ENCODE measurements at places on chromosomes 1 and 21. TPM values are rescaled to one million over a fixed set of nuclear protein-coding genes. Genes with fewer than 3 reads are reported as not detected.

GRCh38 chr1:24091971-24092482 is 19.9 kb downstream of the MYOM3 start:
- no peaks in the 10 kb centered on the region for H3K27me3 ChIP-seq
- no peaks in the 10 kb centered on the region for H3K4me1 ChIP-seq
- no peaks in the 10 kb centered on the region for H3K36me3 ChIP-seq
- H3K4me3 ChIP-seq: no peak overlapping the region
- no peak for DNase-seq

Gene PROK1
- total RNA-seq: 0.19 TPM

Gene VPS72
- total RNA-seq: 47.2 TPM

DNA sequence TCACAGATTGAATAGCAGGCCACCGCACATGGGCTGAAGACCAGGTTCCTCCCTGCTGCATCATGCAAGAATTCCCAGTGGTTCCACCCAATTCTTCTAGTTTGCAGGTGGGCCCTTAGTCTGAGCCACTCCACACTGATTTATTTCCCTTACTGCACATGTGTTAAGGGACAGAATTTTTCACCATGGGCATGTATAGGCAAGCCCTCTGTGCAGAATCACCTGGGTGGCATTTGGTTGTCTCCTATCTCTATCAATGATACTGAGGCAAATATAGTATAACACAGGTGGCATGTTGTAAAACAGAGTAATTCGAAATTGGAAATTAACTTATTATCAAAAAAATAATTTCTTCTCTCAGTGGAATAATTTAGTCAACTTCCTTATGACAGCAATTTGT is 1892.4 kb downstream of the NCAM2 start:
- DNase-seq: no peak
- no peaks in the 10 kb centered on the region for H3K27me3 ChIP-seq
- H3K36me3 ChIP-seq: no peaks in the 10 kb centered on the region
- no peak overlapping the region for H3K27ac ChIP-seq

Gene GBP6
- total RNA-seq: 0.61 TPM

DNA sequence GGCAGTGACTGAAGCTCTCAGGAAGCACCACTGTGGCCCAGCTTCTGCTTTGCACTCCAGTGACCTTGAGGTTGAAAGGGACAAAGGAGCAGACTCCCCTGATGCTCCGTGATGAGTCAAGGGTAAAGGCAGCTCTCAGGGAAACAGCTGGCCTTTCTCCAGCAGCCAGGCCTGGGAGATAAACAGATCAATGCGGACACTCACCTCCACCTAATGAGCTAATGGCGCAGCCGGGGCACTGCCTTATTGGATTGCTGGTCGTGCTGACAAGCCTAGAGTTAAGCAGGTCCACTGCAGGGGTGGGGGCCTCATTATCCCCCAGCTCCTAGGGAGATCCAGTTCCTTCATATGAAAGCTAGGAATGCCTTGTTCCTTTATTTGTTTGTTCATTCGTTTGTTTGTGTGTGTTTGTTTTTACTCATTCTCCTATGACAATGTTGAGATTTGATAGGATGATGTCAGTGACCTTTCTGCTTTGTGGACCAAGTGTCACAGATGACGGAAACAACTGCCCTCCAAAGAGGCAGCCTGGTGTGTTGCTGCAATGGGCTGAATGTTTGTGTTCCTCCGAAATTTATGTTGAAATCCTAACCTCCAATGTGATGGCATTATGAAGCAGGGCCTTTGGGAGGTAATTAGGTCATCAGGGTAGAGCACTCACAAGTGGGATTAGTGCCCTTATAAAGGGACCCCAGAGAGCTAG is 141.4 kb upstream of the BEND5 start:
- H3K27me3 ChIP-seq: no peaks in the 10 kb centered on the region
- H3K4me1 ChIP-seq: no peaks in the 10 kb centered on the region
- no peak overlapping the region for H3K27ac ChIP-seq
- no peaks in the 10 kb centered on the region for H3K36me3 ChIP-seq
- DNase-seq: no peak
- no peak overlapping the region for H3K4me3 ChIP-seq

- H3K4me1 ChIP-seq: no peaks in the 10 kb centered on the region
- peaks cover 9% of the 10 kb centered on the region for H3K27me3 ChIP-seq
- H3K36me3 ChIP-seq: no peaks in the 10 kb centered on the region
- no peak for DNase-seq
Observed at GRCh38 chr1:7247791-7248548, 462.7 kb downstream of the CAMTA1 start.

- DNase-seq: no peak
- H3K27me3 ChIP-seq: no peaks in the 10 kb centered on the region
- no peaks in the 10 kb centered on the region for H3K36me3 ChIP-seq
- H3K27ac ChIP-seq: no peak overlapping the region
Observed at GRCh38 chr1:193311226-193311948, 125.0 kb upstream of the B3GALT2 start.

Measured in thymus (tissue), 14 donors.